ENCODE measurements at places on chromosomes 4 and X.

- no peak for DNase-seq
Measured at GRCh38 chr4:45865781-45866180, 258.1 kb downstream of the GABRG1 start.

DNA sequence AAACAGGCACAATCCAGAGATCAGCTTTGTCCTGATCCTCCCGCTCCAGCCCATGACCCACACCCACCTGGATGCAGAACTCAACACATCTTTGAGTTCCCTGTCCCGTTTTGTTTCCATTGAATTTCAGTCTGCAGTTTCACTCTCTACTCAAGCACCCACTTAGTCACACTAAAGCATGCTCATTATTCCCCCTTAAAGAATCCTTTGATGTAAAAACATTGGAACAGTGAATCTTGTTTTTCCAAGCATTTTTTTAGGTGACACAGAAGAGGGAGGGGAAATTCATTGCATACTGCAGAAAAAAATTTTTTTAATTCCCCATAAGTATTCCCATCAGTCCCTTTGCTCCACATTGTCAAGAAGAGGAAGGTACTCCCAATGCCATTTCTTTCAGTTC is 249.7 kb upstream of the TTC29 start:
- no peak for DNase-seq

GRCh38 chr4:45776146-45776545 is 347.7 kb downstream of the GABRG1 start:
- DNase-seq = no peak

DNA sequence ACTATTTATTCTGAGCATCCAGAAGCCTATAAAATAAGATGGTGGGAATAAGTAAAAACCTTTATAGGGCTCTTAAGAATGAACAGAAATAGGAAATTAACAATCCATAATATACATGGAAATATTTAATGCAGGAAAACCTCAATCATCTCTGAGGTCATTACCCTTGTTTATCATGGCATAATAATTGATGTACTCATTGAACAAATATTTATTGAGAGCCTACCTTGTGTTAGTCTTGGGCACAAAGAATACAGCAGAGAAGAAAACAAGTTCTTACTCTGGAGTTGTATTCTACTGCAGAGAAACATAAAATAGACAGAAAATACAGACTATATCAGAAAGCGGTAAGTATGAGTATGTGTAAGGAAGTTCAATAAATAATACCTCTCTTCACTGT is 167.2 kb downstream of the COX18 start:
- DNase-seq = no peak

GRCh38 chrX:15492469-15492868 is 664 bp downstream of the PIR start:
- no peak for DNase-seq

GRCh38 chr4:2789793-2790582 is 2.9 kb upstream of the SH3BP2 start:
- DNase-seq = no peak

- peak; percentile 8 for DNase-seq
Measured at GRCh38 chr4:186144946-186145569, 40.6 kb downstream of the FAM149A start.

DNA sequence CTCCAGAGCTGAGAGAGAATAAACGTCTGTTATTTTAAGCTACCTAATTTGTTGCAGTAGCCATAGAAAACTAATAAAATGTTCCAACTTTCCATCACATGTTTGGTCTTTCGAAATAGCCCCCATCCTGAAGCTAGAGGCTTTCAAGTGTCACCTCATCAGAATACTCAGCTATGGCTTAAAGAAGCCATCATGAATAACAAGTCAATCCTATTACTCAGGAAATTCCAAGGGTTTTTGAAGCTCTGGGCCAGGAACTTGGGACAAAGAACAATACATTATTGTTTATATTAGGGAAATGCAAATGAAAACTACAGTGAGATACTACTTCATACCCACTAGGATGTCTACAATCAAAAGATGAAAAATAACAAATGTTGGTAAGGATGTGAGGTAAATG is 42.2 kb downstream of the TBCK start:
- no peak for DNase-seq

DNA sequence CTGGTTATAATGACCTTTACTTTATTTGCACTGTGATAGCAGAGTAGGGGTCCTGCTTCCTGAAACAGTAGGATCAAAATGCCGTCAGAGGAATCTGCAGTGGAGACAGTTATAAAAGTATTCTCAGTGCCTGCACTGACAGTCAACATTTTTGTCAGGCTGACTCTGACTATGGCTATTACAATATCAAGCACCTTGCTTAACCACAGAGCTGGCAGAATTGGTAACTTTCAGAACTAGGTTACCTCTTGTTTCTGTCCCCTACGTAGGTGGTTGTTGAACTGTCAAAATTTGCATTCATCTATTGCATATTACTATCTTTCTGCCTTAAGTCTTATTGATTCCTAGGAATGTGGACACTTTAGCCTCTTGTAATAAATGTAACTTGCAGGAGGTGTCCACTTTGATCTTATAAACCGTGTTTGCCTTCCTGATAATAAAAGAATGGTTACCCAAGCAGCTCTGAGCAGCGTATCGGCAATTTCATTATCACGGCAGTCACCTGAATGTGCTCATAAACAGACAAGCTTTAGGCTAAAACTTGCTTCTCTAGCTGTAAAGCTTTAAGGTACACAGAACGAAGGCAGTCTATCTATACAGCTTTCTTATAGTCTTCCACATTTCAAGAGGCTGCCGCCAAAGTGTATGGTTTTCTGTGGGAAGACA is 353.0 kb upstream of the GALNT7 start:
- DNase-seq = no peak

GRCh38 chr4:55177461-55177860 is 52.1 kb upstream of the KDR start:
- no peak for DNase-seq

DNA sequence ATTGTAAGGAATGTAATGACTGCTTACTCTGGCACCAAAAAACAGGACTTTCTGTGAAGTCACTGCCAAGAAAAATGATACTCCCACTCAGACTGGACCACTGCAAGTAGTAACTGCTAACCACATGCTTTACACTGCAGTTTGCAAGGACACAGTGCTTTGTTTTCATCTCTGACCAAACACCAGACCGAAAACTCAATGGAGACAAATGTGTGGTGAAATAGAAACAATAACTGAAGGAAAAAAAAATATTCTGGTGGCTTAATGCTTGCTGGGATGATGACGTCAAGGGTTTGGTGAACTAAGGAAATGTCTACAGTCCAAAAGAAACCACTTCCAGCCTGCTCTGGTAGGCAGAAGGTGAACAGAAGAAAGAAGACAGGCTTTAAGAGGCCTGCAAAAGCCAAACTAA is 13.2 kb downstream of the GPC4 start:
- no peak for DNase-seq
